Stimulated activated CD8-positive, alpha-beta memory T cell treated with anti-CD3 and anti-CD28 coated beads, Interleukin-4, amount 100 ng/mL, for 4 hours (primary cell): ENCODE measurements at places on chromosomes 2 and 18.

DNA sequence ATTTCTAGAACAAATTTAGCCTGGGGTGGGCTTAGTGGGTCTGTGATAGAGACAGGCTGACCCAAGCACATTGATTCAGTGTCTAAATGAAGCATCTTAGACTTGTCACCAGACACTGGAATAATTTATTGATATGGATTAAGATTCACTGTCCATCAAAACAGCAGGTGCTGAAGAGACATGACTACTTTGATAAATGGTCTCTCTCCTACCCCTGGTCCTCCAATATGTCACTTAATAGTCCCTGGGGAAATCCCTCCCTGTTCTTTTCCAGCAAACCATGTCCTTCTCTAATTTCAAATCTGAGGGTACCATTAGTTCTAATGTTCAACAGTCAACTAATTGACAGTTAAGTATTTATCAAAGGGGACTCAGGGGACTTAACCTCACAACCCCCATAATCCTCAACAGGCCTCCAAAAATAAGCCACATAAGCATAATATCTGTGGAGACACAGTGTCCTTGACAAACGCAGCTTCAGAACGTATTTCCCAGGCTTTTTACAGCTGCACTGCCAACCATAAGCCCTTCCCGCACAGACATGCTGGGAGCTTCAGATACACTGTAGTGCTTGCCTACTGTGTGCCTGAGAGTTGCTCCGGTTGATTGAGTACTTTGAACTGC is 391.0 kb downstream of the THSD7B start:
- no peak for DNase-seq

DNA sequence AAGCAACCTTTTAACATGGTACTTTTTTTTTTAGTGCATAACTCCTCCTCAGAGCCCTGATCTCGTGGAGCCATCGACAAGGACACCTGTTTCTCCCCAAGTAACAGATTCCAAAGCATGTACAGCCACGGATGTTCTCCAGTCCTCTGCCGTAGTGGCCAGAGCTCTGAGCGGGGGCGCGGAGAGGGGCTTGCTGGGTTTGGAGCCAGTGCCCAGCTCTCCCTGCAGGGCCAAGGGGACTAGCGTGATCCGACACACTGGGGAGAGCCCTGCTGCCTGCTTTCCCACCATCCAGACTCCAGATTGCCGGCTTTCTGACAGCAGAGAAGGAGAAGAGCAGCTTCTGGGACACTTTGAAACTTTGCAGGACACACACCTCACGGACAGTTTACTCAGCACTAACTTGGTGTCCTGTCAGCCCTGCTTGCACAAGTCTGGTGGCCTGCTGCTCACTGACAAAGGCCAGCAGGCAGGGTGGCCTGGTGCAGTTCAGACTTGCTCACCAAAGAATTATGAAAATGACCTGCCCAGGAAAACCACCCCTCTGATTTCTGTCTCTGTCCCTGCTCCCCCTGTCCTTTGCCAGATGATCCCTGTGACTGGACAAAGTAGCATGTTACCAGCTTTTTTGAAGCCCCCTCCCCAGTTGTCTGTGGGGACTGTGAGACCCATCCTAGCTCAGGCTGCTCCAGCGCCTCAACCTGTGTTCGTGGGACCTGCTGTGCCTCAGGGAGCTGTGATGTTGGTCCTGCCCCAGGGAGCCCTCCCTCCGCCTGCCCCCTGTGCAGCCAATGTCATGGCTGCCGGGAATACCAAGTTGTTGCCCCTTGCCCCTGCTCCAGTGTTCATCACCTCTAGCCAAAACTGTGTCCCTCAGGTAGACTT is 4.5 kb downstream of the KLF11 start:
- no peak for DNase-seq

- DNase-seq: no peak
Observed at GRCh38 chr2:236180076-236180816, 12.1 kb upstream of the GBX2 start.

- no peak for DNase-seq
Observed at GRCh38 chr18:70649683-70650082, 360.8 kb downstream of the SOCS6 start.

DNA sequence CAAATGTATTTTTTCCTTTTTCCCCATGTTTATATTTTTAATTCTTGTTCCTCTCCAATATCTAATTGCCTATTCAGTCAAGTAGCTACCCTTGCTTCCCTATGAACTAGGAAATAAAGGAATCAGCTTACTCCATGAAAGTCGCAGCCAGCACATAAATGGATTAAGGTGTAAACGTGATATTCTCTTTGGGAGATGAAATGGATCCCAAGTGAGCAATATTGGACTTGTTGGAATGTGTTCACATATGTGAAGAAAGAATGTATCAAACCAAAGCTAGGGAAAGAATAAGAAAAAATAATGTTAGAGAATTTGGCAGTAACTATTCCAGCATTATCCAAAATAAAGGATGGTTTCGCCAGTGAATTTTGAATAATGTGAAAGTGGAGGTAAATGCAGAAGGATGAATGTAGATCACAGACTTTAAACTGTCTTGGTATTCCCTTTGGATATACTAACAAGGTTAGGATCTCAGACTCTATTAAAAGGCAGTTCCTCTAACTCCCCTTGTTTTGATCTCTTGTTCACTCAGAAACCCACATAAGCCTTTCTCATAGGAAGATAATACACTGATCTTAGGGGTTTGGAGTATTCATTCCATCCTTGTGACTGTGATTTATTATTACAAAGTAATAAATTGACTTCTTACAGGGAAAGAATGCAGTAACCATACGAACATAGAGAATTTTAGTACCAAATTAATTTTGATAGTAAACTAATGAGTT is 208.1 kb downstream of the BABAM2 start:
- no peak for DNase-seq

DNA sequence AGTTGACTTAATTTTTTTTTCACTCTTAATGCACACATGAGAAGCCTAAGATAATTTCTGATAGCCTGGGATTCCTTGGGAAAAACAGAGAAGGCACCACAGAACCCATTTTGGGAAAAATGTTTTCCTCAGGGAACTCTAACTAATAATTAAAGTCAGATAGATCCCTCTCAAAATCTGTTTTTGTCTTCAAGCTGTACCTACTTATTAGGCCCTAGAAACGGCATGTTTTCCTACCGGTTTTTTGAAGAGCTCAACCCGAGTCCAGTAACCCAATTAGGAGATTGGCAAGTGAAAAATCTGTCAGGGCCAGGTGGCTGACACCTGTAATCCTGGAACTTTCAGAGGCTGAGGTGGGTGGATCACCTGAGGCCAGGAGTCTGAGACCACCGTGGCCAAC is 16.1 kb upstream of the PDK1 start:
- DNase-seq: no peak

DNA sequence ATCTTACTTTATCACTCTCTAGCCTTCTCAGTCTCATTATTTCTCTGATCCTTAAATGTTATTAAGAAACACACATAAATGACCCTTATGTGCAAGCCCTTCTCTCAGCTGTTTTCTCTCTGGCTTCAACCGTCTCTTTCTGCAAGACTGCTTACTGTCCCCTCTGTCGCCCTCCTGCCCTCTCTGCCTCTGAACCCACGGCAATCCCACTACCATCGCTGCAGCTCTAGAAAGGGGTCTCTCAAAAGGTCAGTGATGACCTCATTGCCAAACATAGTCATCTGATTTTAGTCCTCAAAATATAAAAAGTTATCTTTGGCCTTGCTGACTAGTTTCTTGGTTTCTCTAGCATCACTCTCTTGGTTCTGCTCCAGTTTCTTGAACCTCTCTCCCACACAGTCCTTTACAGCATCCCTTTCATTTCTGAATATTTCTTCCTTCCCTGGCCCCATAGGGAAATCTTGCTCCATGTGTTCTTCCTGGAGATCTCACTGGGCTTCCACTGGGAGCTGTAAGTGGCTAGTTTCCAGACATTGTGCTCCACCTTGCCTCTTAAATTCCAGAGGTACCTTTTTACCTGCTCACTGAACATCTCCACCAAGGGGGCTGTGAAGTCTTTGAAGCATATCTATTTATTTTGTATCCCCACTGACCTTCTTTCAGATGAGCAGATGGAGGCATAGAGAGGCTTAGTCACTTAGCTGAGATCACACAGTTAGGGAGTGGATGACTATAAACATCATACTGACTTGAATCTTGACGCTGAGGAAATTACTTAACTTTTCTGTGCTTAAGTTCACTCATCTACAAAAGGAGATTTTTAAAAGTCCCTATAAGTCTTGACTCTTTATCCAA is 96.2 kb downstream of the PDE1A start:
- no peak for DNase-seq

DNA sequence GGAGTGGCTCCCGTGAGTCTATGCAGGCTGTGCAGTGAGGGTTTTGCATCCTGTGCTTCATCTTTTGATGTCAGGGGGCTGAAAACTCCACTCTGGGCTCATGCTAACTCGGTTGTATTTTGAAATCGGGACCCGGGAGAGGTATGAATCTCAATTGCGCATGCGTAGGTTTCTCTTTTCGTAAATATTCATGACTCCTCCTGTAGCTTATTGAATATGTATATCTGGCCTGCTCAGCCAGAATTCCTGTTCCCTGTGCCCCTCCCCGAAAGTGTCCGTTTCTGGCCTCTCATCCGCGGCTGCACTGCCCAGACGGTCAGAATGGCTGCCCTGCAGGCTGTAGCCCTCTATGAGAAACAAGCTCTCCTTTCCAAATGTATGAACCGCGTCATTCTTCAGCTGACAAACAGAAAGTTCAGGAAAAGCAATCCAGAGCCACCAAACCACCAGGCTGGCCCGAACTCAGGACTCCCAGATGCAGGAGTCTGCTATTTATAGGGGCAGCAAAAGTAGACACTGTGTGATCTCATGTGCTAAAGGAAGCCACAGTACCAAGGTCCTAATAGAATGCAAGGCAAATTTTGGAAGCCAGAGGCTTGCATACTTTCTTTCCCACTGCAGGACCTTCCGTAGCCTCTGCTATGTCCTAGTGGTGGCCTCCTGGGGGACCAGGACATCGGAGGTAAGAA is 41.7 kb downstream of the AKAIN1 start:
- DNase-seq: no peak

GRCh38 chr2:218904176-218904575 is 23.5 kb downstream of the WNT10A start:
- no peak for DNase-seq

DNA sequence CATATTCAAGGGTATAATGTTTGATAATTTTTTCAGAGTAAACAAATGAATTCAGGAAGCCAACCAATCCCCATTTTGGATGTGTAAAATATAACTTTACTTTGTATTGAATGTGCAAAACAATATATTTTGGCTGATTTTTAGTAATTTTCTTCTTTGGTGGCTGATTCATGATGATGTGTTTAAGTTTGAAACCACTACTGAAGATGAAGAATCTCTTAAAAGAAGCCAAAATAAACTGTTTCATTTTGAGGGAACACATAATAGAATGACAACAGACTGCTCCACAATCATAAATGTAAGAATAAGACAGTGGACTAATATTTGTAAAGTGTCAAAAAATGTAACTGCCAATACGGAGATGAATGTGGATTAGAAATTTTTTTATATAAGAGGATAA is 52.5 kb upstream of the TRIM43 start:
- DNase-seq: no peak

GRCh38 chr2:38294597-38294996 is 82.5 kb downstream of the ATL2 start:
- no peak for DNase-seq

DNA sequence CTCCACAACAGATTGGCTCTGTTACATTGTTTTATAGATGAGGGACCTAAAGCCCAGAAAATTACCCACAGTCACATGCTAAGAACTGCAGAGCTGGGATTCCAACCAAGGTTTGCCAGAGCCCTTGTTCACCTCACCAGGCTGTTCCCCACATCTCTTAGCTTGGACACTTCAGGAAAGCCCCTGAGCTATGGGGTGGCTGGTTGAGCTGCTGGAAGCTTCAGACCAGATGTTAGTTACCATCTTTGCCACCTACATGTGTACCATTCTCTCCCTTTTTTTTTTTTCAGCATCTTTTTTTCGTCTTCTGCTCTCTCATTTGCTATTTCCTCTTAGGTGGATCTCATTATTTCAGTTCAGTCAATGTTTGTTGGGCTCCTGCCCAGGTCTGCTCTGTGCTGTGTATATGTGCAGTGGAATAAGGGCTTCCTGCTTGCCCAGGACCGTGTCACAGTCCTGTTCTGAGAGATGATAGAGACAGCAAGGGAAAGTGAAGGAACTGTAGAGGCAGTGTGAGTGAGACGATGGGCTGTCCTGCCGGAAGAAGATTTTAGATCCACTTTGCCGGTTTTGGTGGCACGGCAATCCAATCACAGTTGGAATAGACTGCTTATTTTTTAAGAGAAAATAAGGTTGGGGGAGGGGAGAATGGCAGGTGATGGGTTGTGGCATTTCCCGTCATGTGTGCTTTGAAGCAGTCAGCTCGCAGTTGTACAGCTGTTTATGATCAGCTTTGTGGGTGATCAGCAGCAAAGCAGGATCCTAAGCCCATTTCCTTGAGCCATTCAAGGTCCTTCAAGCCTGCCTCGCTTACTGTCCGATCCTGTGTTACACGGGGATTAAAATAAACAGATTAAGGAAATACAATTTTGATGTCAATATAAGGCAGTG is 152.6 kb downstream of the RTN4 start:
- no peak for DNase-seq

DNA sequence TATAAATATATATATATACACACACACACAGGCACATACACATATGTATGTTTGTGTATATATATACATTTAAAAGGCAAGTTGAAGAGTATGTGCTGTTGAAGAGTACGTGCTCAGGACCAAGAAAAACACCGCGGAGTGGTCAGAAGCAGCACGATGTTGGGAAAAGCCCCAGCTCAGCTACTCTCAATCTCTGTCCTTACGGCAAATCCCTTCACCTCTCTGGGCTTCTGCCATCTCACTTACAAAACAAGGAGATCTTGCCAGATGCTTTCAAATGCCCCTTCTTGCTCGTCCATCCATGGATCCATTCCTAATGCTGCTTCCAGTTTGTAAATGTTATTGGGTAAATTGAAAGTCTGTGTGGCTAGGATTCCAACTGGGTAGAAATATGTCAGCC is 333.9 kb downstream of the BCL11A start:
- DNase-seq: no peak

- DNase-seq: no peak
Observed at GRCh38 chr18:24195296-24196053, 56.6 kb downstream of the CABYR start.

- no peak for DNase-seq
Observed at GRCh38 chr2:120396013-120396860, 50.3 kb downstream of the INHBB start.
